Large intestine (tissue), 12 donors: ENCODE measurements at places on chromosomes 1 and 21. TPM values are rescaled to one million over a fixed set of nuclear protein-coding genes. Genes with fewer than 3 reads are reported as not detected.
A peak's percentile ranks its signal among the peaks of the same experiment; 100 is the strongest.

GRCh38 chr1:226870026-226870400, 403 bp upstream of the PSEN2 start:
- no peak for DNase-seq
- no peak overlapping the region for H3K27ac ChIP-seq
- H3K36me3 ChIP-seq: no peaks in the 10 kb centered on the region
- H3K4me1 ChIP-seq: peaks cover 12% of the 10 kb centered on the region
- H3K27me3 ChIP-seq: peaks cover 2% of the 10 kb centered on the region
- H3K4me3 ChIP-seq: peak overlapping the region; percentile 34

DNA sequence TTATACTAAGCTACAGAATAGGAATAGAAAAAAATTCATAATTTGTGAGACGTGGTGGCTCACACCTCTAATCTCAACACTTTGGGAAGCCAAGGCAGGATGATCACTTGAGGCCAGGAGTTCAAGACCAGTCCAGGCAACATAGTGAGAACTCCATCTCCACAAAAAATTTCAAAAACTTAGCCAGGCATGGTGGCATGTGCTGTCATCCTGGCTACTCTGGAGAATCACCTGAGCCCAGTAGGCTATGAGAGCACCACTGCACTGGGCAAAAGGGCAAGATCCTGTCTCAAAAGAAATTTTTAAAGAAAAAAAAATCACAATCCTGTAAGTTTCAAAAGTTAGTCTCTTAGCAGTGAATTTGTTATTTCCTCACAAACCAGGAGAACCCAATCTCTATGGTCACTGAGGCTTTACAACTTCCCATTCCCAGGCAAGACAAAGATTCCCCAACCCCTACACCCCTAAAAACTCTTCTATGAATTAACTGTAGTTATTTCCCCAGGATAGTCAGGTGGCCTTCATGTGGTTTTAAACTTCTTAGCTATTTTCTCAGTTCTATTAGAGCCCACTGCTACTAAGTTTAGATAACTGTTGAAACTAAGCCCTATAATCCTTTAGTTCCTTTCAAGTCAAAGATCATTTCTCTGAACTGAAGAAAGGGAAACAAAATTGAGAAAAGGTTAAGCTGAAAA, 74.5 kb downstream of the FOXJ3 start:
- DNase-seq: no peak
- H3K4me3 ChIP-seq: no peak overlapping the region
- no peaks in the 10 kb centered on the region for H3K27me3 ChIP-seq
- H3K36me3 ChIP-seq: peaks cover 11% of the 10 kb centered on the region
- no peak overlapping the region for H3K27ac ChIP-seq

The GGPS1 gene
- polyA plus RNA-seq: 35.5 TPM

GRCh38 chr1:85544689-85545215, 35.8 kb upstream of the CCN1 start:
- H3K4me3 ChIP-seq: no peak overlapping the region
- no peak for DNase-seq
- no peaks in the 10 kb centered on the region for H3K27me3 ChIP-seq
- no peaks in the 10 kb centered on the region for H3K4me1 ChIP-seq
- H3K36me3 ChIP-seq: no peaks in the 10 kb centered on the region

DNA sequence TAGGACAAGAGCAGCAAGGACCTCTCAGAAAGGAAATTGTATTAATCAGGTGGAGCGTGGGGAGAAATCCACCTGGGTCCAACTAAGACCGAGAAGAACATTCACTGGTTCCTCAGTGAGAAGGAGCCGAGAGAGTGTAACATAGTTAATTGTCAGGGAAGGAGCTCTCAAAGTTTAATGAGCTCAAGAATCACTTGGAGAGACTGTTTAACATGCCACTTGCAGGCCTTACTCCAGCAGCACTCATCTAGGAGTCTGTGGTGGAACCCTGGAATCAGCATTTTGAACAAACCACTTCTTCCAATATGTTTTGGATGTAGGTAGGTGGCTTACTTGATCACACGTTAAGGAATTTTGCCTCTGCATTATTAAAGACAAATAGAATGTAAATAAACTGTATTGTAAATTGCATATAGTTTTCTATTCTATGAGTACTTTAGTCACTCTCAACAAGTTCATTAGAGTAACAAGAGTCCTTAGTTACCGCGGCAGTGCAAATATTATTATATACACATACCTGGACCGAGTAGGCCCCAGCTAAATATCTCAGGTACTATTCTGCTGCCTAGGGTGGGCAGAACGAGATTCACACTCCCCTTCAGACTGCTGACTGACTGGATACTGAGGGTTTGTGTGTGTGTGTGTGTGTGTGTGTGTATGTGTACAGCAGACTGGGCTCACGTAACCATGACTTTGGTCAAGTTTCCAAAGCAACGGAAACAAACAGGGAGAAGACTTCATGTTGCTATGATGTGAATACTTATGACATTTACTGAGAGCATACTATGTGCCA, 203.2 kb upstream of the USP24 start:
- H3K4me1 ChIP-seq: peaks cover 3% of the 10 kb centered on the region
- no peak overlapping the region for H3K27ac ChIP-seq
- H3K4me3 ChIP-seq: no peak overlapping the region
- no peak for DNase-seq

- H3K4me1 ChIP-seq: no peaks in the 10 kb centered on the region
- no peaks in the 10 kb centered on the region for H3K36me3 ChIP-seq
- H3K27ac ChIP-seq: no peak overlapping the region
Measured at GRCh38 chr1:5997316-5997715, 5.1 kb upstream of the NPHP4 start.

DNA sequence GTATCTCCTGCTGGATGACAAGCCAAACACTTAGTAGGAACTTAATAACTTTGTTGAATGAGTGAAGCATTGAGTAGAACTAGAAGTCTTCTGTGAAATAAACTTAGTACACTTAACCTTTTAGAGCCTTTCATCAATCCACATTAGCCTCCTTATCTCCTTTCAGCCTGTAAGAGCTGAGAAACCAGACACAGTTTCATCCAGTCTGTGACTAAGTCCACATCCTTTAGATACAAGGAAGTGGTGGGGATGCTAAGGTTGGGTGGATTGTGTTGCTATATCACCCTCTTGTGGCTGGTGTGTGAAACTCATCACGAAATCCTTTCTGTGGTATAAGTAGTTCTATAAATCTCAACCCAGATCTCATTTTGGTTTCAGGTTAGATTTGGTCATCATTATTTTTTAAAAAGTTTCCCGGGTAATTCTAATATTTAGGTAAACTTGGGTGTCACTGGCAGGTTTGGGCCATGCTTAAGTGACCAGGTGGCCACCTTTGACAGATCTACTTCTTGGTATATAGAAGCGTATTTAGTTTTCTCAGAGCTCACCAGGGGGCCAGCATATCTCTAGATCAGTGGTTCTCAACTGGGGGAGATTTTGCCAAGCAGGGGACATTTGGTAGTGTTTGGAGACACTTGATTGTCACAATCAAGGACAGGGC, 27.8 kb upstream of the CD84 start:
- no peaks in the 10 kb centered on the region for H3K36me3 ChIP-seq
- peak; percentile 76 for DNase-seq
- H3K27me3 ChIP-seq: no peaks in the 10 kb centered on the region

GRCh38 chr1:236753516-236753915, 41.6 kb upstream of the MTR start:
- H3K4me1 ChIP-seq: no peaks in the 10 kb centered on the region
- no peak overlapping the region for H3K27ac ChIP-seq
- peak; percentile 10 for DNase-seq
- no peak overlapping the region for H3K4me3 ChIP-seq

DNA sequence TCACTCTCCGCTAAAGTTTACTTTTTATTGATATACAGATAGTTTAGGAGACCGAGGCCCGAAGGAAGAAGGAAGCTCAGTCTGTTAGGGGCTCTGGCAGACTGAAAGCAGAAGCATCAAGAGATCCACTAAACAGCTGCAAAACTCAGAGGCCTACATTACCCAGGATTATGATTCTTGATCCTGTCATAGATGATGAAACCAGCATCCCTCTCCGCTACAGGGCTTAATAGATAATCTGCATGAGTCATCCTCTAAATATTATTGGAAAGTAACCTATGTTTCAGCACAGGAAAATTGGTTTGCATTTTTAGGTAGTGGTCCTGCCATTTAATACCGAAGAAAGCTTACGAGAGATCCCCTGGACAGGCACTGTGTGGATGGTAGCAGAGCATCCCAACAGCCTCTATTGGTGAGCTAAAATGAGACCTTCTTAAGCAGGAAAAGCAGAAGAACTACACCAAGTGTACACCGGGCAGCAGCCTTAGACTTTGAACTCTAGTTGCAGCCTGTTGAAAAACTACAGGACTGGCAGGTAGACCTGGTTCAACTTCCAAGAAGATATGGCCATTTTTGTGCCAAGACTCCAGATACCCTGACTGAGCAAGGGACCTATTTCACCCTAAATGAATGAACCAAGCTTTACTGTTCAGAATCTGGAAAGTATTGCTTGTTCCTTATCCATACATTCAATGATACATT, 6.8 kb downstream of the CASQ2 start:
- H3K27me3 ChIP-seq: no peaks in the 10 kb centered on the region
- no peak overlapping the region for H3K27ac ChIP-seq
- peak; percentile 14 for DNase-seq

DNA sequence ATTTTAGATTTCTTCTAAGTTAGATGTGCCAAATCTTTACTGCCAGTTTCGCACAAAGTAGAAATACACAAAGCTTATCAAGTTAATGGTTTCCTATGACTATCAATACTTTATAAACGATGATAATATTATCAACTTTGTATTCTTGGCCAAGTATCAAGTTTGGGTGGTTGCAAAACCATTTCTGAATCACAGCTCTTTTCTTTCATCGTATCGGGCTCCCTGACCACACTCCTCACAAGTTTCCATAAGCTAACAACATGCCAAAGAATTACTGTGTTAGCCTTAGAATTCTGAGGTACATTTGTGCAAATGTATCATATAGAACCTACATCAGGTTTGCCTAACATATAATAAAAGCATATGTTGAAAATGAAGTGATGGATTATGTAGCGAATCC, 311.0 kb downstream of the KCTD3 start:
- no peaks in the 10 kb centered on the region for H3K27me3 ChIP-seq
- H3K4me1 ChIP-seq: no peaks in the 10 kb centered on the region
- DNase-seq: no peak
- H3K36me3 ChIP-seq: no peaks in the 10 kb centered on the region

The KIF14 gene
- polyA plus RNA-seq: 2.9 TPM

The RGS8 gene
- 0.19 TPM for polyA plus RNA-seq

GRCh38 chr1:88973520-88974137, 18.8 kb downstream of the KYAT3 start:
- H3K4me1 ChIP-seq: no peaks in the 10 kb centered on the region
- no peaks in the 10 kb centered on the region for H3K27me3 ChIP-seq
- H3K4me3 ChIP-seq: no peak overlapping the region
- H3K27ac ChIP-seq: no peak overlapping the region

The SLC26A9 gene
- 0.03 TPM for polyA plus RNA-seq

- H3K4me1 ChIP-seq: no peaks in the 10 kb centered on the region
- H3K27me3 ChIP-seq: no peaks in the 10 kb centered on the region
- no peak for DNase-seq
- no peaks in the 10 kb centered on the region for H3K36me3 ChIP-seq
- no peak overlapping the region for H3K27ac ChIP-seq
Measured at GRCh38 chr1:31069392-31069791, 3.9 kb upstream of the PUM1 start.
